Hematopoietic multipotent progenitor cell treated with erythropoietin and hydrocortisone succinate and interleukin-3 and kit ligand, for 8 days (in vitro differentiated cells): ENCODE measurements at places on chromosomes 11 and 22.

GRCh38 chr11:15875393-15875792, 481.0 kb downstream of the SOX6 start:
- DNase-seq = no peak

DNA sequence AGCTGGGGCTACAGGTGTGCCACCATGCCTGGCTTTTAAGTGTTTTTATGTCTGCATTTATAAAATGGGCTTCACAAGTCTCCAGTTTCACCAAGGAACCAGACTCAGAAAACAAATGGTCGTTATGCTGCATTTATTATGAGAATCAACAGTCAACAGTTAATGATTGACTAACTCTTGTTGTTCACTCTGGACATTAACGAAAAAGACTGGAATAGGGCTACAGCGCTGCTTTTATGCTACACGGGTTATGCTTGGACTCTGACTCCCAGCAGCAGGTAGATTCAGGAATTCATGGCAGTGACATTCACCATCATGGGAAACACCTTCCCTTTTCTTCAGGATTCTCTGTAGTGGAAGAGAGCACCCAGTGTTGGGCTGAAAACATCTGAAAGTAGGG, 44.4 kb upstream of the CHKA start:
- no peak for DNase-seq

GRCh38 chr11:102760344-102761035, 19.9 kb downstream of the MMP10 start:
- peak; percentile 7 for DNase-seq

DNA sequence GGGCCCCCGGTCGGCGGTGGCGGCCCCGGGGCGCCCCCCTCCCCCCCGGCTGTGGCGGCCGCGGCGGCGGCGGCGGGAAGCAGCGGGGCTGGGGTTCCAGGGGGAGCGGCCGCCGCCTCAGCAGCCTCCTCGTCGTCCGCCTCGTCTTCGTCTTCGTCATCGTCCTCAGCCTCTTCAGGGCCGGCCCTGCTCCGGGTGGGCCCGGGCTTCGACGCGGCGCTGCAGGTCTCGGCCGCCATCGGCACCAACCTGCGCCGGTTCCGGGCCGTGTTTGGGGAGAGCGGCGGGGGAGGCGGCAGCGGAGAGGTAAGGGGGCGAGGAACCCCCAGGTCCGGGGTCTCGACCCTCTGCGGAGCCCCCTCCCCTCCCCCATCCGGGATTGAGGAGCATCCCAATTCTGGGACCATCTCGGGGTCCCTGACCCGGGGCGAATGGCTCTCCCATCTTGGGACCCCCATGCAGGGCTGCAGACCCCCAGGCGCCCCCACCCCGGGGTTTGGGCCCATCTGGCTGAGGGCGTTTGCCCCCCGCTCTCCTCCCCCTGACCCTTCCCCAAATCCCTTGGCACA, 431 bp downstream of the KMT2A start:
- no peak for DNase-seq

DNA sequence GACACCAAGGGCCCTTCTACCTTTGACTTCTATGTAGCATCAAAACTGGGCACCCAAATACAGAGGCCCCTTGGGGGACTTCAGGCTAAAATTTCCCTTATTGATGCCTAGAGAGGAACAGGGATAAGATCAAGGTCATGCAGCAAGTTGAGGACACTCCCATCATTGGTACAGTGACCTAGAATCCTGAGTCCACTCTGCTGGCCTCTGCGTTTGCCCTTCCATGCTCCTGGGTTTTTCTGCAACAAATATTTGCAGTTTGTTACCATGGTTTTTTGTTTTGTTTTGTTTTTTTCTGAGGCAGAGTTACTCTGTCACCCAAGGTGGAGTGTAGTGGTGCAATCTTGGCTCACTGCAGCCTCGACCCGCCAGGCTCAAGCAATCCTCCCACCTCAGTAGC, 64.2 kb downstream of the THAP12 start:
- DNase-seq = no peak

DNA sequence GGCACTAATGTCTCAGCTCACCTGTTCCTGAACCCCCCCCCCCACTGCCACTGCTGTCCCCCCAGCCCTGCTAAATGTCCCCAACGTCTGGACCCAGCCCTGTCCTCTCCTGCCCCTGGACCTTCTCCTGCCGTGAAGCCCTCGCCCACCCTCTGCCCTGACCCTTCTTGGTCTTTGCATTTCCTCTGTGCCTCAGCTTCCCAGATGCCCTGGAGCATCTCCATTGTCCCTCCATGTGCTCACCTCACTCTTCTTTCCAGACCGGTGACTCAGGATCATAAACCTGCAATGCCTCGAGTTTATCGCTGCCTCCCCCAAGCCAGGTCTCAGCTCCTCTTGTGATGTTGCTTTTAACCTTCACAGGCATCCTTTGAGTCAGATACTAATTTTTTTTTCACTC, 416.4 kb downstream of the BRD1 start:
- no peak for DNase-seq

DNA sequence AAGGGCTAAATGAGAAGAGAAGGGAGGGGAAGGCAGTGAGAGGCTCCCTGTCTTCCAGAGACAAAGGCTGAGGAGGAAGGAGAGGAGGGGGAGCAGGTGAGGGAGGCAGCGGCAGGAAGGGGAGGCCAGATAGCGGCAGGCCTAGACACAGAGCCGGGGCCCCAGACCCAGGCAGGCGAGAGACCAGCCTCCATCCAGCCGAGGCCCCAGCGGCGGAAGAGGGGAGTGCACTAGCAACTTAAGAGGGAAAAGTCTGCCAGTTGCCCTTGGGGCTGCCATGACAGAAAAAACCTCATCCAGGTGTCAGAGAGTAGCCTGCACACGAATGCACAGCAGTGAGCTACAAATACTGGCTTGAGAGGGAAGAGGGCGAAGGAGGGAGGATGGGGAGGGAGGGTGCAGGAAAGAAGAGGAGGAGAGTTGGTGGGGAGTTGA, 46.7 kb downstream of the IGLL1 start:
- peak; percentile 29 for DNase-seq

- no peak for DNase-seq
Measured at GRCh38 chr22:49586244-49586748, 241.4 kb downstream of the BRD1 start.

DNA sequence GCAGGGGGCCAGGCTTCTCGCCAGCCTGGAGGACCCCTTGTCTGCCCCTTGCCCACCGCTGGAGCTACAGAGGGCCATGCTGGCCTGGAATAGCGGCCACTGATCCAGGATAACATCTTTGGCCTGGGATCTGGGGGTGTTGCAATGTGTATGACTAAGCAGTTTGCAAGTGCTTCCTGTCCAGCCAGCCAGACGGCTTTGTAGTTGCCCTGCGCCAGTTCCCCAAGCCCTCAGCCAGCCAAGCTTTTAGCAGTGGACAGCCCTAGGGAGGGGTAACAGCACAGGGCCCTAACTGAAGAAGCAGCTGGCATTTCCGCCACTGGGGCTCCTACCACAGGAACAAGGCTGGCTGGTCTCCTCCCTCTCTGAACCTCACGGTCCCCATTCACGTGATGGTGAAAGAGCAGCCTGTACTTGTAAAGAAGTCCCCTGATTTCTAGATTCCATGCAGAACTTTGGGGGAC, 32.1 kb downstream of the UQCR10 start:
- DNase-seq = peak; percentile 48

GRCh38 chr11:23425381-23425780, 565.1 kb upstream of the CCDC179 start:
- DNase-seq = no peak

DNA sequence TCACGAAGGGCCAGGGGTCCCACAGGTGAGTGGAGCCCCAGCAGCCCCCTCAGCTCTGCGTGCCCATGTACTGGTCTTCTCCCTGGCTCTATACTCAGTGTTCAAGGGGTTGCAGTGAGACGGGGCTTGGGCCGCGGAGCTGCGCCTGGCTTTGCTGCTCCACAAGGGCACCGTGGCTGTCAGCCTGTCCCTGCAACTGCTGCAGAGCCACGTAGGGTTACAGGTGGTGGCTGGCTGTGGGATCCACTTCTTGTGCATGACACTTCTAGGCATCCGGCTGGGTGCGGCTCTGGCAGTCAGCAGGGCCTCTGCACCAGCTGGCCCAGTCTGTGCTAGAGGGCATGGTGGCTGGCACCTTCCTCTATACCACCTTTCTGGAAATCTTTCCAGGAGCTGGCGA, 14.3 kb downstream of the MTFP1 start:
- no peak for DNase-seq

GRCh38 chr11:2522631-2523255, 77.9 kb downstream of the KCNQ1 start:
- DNase-seq = no peak

- peak; percentile 56 for DNase-seq
Measured at GRCh38 chr11:48172818-48173609, 43.6 kb upstream of the OR4B1 start.
